Jurkat, Clone E6-1 (cell line): ENCODE measurements at places on chromosomes 4 and X.

DNA sequence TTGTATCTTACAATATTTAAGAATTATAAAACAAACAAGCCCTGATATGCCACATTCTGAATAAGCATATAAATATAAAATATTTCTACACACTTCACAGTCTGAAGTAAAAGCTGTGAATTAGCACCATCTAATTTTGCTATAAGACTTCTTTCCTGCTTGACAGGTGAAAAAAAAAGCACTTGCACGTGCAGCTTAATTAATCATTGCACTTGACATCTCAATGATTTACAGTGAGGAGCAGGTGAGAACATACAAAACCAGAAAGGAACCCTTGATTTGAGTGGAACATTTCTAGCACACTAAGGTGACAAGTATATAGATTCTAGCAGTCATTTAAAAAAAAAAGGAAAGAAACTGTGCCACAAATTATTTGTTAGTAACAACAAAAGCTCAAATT lies 47.9 kb downstream of the CHIC2 start:
- DNase-seq, result no peak

GRCh38 chrX:1086444-1087409 lies 125.7 kb downstream of the CRLF2 start:
- no peak for DNase-seq

- no peak for DNase-seq
Observed at GRCh38 chrX:86981326-86981879, 536.2 kb upstream of the KLHL4 start.

DNA sequence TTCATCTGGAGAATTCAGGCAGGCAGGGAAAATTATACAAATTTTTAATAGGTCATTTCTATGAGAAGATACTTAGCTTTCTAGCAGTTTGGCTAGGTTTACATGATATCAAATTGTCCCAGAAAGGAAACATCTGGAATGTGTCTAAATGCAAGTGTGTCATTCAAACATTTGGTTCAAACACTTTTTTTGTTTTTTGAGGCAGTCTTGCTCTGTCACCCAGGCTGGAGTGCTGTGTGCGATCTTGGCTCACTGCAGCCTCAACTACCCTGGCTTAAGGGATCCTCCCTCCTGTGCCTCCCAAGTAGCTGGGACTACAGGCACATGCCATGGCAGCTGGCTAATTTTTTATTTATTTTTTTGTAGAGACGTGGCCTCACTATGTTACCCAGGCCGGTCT lies 31.6 kb downstream of the SPARCL1 start:
- no peak for DNase-seq

DNA sequence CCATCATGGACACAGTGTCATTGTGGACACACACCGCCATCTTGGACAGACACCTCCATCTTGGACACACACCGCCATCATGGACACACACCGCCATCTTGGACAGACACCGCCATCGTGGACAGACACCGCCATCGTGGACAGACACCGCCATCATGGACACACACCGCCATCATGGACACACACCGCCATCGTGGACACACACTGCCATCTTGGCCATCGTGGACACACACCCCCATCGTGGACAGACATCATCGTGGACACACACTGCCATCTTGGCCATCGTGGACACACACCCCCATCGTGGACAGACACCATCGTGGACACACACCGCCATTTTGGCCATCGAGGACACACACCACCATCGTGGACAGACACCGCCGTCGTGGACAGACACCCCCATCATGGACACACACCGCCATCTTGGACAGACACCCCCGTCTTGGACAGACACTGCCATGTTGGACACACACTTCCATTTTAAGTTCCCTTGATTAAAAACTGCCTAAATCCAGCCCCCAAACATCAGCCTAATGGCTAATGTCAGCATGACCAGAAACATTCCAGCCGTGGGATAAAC lies 9.1 kb downstream of the ASMTL start:
- DNase-seq, result no peak

DNA sequence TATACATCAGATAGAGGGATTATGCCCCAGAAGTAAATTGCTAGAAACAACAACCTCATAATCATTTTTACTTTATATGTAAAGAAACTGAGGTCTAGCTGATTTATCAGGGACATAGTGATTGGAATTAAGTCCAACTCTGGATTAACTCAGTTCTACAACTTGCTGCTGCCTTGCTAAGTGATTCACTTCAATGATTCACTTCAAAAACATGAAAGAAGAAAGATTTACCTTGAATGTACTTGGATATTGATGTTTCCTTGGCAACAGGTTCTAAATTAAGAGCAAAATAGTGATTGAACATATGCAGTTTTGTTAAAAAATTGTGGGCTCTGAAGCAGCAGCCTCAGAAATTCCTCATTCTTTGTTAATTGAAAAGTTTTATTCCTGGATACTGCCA lies 99.8 kb upstream of the H2AZ1 start:
- DNase-seq, result no peak

GRCh38 chrX:64150775-64151174 lies 54.7 kb downstream of the AMER1 start:
- no peak for DNase-seq

DNA sequence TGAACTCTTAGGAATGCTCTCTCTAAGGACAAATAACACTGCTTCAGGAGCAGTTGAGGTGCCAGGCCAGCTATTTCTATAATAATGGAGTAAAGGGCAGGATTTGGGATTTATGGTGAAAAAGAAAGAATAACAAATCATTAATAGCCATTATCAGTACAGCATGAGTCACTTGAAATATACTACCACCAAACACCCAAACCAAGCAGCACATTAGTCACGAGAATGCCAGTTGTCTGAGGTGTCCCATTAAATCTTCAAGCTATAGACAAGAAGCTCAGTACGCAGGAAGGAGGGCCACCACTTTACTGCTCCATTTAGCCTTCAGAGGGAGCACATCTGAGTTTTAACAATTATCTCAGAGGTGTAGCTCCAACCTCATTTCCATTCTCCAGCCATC lies 106.8 kb upstream of the MAGEA10 start:
- no peak for DNase-seq

DNA sequence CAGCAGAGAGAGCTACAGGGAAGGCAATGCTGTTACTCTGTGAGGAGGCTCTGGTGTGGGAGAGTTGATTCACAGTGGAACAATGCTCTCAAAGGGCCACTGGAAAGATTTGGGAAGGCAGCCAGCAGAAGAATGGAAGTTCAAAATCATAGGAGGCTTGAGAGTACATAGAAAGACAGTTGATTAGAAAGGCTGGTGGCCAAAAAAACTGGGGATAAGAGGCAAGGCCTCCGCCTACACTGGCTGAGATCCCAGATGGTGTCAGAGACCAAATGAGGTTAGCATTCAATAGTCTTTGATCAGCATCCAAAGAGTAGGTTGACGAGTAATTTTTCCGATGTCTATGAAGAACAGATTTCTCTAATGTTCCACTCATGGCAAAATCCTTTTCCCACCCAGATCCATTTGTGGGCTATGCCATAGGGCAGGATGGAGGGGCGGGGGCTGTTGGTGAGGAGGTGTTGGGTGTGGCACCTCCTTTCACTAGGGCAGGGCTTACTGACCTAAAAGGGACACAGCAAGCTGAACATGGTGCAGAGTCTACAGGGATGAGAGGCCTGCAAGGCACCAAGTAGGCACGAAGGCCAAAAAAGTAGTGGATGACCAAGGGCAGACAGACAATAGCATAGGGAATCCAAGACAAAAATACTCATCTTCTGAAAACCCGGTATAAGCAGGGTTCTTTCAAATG lies 15.1 kb downstream of the TEC start:
- no peak for DNase-seq

- no peak for DNase-seq
Observed at GRCh38 chr4:32429151-32429550, 1709.0 kb downstream of the PCDH7 start.

GRCh38 chr4:53847965-53848364 lies 216.4 kb downstream of the CHIC2 start:
- no peak for DNase-seq
